ENCODE measurements at places on chromosomes 4 and X. TPM values are rescaled to one million over a fixed set of nuclear protein-coding genes. Genes with fewer than 3 reads are reported as not detected.

DNA sequence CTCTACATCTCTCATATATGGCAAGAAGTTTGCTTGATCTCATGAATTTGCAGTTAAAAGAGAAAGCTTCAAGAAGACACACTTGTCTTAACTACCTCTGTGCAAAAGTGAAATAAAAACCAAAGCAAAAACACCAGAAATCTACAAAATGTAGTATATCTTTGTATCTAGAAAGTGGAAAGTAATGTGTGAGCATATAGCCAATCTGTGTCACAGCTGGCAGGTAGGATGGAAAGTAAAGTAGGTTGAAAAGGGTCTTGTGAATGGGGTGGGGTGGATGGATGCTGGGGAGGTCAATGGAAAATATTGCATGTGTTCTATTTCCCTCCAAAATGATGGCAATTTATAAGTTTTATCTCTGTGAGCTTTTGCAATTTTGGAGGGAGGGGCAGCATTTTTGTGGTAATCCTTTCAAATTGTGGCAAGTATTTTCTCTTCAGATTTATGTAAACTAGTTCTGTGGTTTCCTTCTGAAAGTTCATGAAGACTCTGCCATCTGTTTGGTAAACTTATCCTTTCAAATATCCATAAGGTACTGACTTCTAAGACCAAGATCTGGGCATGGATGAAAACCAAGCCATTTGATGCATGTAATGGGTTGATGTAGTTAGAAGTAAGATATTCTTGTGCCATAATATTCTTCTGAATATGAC is 215.9 kb upstream of the GIMD1 start:
- no peak for DNase-seq

DNA sequence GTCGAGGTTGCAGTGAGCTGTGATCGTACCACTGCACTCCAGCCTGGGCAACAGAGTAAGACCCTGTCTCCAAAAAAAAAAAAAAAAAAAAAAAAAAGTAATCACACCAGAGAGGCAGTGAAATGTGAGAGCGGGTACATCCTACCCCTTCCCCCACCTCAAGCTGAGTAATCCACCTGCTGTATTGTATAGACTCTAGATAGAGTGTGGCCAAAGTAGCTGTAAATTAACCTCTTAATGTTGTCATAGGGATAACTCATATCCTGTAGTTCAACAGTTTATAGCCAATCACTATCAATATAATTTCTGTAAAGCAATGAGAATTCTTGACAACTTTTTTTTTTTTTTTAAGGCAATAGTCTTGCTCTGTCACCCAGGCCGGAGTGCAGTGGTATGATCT is 30.8 kb downstream of the TNIP2 start:
- no peak for DNase-seq

DNA sequence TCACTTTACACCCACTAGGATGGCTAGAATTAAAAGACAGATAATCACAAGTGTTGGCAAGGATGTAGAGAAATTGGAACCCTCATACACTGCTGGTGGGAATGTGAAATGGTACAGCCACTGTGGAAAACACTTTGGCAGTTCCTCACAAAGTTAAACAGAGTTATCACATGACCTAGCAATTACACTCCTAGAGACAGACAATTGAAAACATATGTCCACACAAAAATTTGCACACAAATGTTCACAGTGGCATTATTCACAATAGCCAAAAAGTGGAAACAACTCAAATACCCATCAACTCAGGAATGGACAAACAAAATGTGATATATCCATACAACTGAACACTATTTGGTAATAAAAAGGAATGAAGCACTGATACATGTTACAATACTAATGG is 5.7 kb downstream of the ZNF280C start:
- no peak for DNase-seq

Gene MAGEA4
- not detected for total RNA-seq

- no peak for DNase-seq
Measured at GRCh38 chr4:155966731-155967395, 13.2 kb upstream of the CTSO start.

Gene NPY1R
- 2.8 TPM for total RNA-seq

Gene EXOC1L
- total RNA-seq: not detected

Gene TMPRSS11A
- not detected for total RNA-seq

DNA sequence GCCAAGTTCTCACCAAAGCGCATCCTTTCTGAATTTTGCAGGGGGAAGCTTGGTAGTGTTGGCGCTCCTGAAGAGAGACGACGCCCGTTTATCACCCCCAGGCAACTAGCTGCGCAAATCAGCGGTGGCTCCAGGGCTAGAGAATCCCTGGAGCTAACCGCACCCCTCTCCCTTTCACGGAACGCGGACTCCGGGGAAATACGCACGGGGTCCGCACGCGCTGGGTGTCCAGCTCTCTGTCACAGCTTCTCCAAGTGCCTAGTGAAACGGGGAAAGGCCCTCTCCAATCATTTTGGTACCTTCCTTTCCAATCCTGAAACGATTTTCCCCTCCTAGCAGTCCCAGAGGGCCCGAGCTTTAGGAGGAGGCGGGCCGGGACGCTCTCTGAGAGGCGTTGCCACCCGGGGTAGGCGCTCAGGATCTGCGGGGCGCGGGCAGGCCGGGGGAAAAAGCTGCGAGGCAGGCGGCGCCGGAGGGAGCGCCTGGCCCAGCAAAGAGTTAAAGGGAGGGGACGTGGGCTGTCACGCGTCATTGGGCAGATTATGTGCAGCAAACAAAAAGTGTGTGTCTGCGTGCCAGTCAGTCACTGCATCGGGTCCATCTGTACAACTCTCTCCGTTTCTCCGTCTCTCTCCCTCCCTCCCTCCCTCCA is at the start of gene PRDM8:
PRDM8 (plus strand) TSS at position 582 of the 652 bp plus-strand sequence. CDS start 2,578 bp downstream, outside the sequence.
- no peak for DNase-seq

- DNase-seq: no peak
Measured at GRCh38 chr4:186570193-186570996, 15.0 kb upstream of the MTNR1A start.

GRCh38 chrX:19085666-19086065 is 36.6 kb downstream of the ADGRG2 start:
- DNase-seq: no peak

GRCh38 chrX:24204331-24204730 is 54.8 kb downstream of the ZFX start:
- DNase-seq: no peak

DNA sequence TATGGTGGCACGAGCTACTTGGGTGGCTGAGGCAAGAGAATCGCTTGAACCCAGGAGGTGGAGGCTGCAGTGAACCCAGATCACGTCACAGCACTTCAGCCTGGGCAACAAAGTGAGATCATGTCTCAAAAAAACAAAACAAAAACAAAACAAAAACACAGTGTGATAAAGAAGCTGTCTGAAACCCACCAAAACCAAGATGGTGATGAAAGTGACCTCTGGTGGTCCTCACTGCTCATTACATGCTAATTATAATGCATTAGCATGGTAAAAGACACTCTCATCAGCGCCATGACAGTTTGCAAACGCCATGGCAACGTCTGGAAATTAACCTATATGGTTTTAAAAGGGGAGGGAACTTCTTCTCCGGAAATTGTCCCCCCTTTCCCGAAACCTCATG is 29.4 kb upstream of the OPHN1 start:
- no peak for DNase-seq

DNA sequence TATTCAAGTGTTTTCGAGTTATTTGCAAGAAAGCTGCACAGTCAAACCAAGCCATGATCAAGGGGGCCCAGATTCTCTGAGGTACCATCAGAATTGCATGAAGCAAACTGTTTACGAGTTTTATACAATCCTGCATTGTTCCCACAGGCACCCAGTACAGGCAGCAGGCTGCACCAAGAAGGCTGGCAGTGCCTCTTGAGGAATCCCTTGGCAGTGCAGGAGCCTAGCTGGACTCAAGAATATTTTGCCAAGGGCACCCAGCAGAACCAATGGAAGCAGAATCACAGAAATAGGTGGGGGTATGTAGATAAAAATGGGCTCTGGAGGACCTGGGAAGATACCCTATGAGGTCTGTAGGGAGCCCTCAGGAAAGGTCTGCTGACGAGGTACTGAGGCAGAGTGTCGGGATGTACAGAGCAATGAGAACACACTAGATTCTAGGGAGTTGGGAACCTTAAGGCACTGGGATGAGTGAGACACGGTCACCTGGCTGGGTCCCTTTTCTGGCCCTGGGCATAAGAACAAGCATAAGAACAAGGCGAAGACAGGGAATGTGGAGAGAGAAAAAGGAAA is 2.5 kb upstream of the PLP1 start:
- no peak for DNase-seq

DNA sequence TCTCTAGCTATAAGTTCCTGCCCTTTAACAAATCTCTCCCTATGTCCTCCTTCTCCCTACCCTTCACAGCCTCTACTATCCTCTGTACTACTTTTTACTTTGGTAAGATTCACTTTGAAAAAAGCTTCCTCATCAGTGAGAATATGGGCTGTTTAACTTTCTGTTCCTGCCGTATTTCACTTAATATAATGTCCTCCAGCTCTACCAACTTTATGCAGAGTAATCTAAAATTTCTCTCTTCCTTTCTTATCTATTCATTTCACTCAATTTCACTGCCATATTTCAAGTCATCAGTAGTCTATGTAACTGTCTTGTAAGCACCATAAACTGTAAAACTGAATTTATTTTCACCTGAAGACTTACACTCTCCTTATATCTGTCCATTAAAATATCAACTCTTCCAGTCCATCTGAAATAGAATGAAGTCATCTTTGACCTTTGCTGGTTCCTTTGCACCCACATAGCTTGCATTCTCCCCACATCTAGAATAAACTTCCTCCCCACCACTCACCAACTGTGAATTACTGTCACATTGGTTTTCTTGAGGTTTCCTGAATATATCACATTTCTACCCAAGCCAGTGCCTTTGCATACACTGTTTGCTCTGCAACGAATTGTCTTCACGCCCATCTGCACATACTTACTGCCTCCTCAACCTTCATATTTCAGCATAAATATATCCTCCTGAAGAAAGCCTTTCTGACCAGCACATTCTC is 54.6 kb downstream of the ARAP2 start:
- no peak for DNase-seq

GRCh38 chrX:118675326-118675965 is 52.0 kb upstream of the IL13RA1 start:
- DNase-seq: no peak
